ENCODE measurements at places on chromosomes 16 and 17.

GRCh38 chr16:51953286-51953985, 593.5 kb downstream of the TOX3 start:
- DNase-seq = no peak

DNA sequence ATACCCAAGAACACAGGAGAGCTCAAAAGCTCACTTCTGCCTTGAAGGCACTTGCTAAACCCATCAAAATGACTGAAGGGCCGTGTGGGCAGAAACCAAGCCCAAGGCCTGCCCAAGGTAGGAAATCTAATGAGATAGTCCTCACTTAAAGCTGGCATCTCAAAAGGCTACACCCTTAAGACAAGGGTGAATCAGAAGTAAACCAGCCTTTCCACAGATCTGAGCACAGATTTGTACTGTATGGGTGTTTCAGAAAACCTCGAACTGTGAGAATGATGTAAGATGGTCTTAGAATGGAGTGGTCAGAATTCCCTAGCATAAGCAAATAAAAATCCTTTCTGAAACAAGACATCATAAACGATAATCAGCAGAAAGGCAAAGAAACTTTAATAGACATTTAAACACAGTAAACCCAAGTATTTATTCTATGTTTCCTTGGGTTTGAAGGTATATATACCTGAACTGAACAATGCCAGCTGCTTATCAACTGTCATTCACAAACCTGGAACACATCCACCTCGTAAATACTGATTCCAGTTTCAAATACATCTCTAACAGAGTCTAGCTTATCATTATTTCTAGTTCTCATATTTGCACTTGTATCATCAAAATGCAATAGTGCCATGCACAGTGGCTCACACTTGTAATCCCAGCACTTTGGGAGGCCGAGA, 37.8 kb downstream of the GLG1 start:
- no peak for DNase-seq

- DNase-seq = no peak
Measured at GRCh38 chr17:37744961-37745800, at the start of gene HNF1B. TSS of gene HNF1B (minus strand) at chr17:37745059. CDS start at chr17:37744884, 175 bp downstream.

DNA sequence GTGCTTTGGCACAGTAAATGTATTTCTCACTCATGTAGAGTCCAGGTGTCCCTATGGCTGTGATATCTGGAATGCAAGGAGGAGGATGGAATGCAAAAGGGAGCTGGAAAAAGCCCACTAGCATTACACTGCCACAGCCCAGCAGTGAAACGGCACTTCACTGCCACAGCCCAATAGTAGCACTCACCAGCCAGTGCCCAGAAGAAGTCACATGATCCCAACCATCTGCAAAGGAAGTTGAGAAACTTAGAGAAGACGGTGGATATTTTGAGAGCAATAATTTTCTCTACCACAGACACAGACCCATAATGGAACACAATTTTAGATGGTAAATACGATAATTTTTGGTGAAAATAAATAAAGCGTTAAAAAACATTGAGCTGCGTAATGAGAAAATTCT, 51.8 kb downstream of the C16orf82 start:
- no peak for DNase-seq

GRCh38 chr17:82332669-82333278, 792 bp downstream of the SECTM1 start:
- peak; percentile 48 for DNase-seq
